ENCODE measurements at places on chromosomes 1 and 21. TPM values are rescaled to one million over a fixed set of nuclear protein-coding genes. Genes with fewer than 3 reads are reported as not detected.

- no peak for DNase-seq
Observed at GRCh38 chr1:80457409-80457808, 1343.3 kb upstream of the ADGRL2 start.

Gene URB2
- 6.4 TPM for total RNA-seq

DNA sequence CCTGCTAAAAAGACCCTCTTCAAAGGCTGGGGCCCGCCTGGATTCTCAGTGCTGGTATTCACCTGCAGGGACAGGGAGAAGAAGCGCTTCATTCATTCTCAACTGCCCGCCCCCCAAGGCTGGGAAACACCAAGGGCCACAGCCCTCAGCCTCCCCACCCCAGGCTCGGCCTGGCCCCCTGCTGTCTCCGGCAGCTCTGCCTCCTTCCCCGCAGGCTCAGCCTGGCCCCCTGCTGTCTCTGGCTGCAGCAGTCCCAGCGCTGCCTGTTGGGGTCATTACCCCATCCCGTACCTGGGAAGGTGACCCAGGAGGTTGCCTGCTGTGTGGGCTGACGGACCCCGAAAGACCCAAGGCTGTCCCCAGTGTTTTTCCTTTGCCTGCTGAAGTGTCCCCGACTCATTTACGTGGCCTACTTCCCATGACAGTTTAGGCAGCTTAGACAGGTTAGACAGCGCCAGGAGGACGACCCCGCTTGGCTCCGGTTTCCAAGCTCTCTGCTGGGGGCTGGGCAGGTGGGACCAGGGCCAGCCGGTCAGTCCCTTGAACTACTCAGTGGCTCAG is 22.9 kb upstream of the CLSTN1 start:
- no peak for DNase-seq

- peak; percentile 84 for DNase-seq
Observed at GRCh38 chr1:24725209-24725651, 20.0 kb upstream of the CLIC4 start.

- no peak for DNase-seq
Observed at GRCh38 chr1:233904633-233905415, at the start of gene SLC35F3. TSS of gene SLC35F3 (plus strand) at chr1:233904676.

DNA sequence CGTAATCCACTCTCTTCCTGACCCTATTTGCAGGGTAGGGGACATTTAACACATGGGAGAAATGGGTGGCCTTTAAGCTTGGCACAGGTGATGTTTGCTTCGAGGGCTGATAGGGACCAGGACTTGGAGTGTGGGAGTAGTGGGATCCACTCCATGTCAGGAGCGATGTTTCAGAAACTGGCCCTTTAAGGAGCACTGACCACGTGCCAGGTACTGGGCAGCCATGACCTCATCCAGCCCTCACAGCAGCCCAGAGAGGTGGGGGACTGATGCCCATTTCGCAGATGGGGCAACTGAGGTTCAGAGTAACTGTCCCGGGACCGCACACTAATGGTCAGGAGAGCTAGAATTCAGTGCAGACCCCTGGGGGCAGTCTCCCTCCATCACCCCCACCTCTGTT is 11.4 kb downstream of the PADI3 start:
- DNase-seq: no peak

Gene PLEKHN1
- total RNA-seq: 4.5 TPM

Gene HSF2BP
- total RNA-seq: 4.7 TPM

DNA sequence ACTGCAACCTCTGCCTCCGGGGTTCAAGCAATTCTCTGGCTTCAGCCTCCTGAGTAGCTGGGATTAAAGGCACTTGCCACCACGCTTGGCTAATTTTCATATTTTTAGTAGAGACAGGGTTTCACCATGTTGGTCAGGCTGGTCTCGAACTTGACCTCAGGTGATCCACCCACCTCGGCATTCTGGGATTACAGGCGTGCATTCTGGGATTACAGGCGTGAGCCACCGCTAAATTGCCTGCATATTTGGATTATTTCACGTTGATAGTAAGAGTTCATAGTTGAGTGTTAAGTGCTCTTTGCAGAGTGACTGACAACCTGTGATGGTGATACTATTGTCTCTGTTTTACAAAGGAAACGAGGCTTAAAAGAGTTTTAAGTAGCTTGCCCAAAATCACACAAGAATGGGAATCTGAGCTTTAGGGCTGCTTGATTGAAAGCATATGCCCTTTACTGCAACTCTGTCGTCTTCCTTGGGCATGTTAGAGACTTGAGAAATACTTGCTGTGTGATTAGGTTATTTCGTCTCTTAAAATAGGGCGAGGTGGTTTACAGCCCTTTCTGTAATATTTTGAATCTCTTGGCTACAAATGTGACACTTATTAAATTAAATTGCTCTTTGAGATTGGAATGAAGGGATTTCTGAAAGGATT is 12.4 kb downstream of the CDC42 start:
- DNase-seq: no peak

GRCh38 chr1:182430263-182431068 is 19.5 kb upstream of the RGSL1 start:
- DNase-seq: peak; percentile 45

Gene HSPA6
- 0.44 TPM for total RNA-seq

GRCh38 chr1:161705537-161705936 is 1.5 kb upstream of the FCRLA start:
- no peak for DNase-seq

DNA sequence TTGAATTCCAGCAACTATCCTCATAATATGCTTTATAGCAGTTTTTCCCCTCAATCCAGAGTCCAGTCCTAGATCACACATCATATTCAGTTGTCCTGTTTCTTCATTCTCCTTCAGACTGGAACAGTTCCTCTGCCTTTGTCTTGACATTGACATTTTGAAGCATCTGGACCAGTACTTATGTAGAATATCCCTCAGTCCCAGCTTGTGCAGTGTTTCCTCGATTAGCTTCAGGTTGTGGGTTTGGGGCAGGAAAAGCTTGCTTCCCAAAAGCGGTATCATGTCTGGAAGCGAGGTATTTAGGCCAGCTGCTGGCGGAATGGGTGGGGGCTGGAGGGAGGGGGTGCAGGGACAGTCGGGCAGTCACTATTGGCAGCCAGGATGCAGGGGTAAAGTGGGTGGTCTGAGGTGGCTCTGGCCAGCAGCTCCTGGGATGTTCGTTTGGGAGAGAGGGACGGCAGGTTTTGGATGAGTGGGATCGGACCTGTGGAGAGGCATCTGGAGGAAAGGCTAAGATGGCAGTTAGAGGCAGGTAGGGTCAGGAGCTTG is 6.5 kb downstream of the THEMIS2 start:
- DNase-seq: no peak

Gene ARHGEF10L
- 6.8 TPM for total RNA-seq

DNA sequence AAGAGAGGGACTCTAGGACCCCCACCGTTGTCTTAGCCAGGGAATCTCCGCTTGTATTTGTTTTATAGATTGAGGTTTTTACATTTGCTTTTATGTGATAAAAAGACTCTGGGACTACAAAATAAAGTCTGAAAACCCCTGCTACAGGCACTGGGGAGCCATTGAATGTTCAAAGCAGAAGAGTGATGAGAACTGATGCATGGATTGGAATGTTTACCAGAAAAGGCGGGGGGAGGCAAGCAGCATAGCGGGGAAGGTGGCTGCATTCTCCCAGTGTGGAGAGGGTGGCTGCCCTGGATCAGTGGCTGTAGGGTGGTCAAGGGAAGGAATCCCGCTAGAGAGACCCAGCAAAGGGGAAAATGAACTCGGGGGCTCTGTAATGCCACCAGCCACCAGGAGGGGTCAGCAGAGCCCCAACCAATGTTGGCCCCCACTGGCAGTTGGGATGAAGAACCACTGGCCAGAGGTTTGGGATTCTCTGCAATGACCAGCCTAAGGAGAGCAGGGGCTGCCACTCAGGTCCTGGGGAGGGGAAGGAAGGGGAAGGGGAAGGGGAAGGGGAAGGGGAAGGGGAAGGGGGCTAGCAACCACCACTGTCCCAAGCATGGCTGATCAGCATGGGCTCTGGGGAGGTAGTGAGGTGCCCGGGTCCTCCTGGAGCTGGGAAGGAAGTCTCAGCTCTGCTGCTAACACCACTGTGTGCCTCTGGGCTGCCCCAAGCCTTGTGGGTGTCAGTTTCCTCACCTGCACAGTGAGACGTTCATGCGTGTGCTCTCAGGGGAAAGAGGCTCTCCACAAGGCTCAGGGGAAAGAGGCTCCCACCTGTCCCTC is 19.2 kb upstream of the PEF1 start:
- DNase-seq: peak; percentile 44

Gene CRP
- not detected for total RNA-seq

Gene TNNI3K
- total RNA-seq: not detected
